ENCODE measurements at places on chromosomes 3 and 15.

- no peak for DNase-seq
These were observed 17.9 kb downstream of the DNAH1 start for GRCh38 chr3:52333869-52334557.

- no peak for DNase-seq
These were observed 80.5 kb upstream of the SETMAR start for GRCh38 chr3:4222574-4223175.

- no peak for DNase-seq
These were observed 491.6 kb upstream of the NECTIN3 start for GRCh38 chr3:110579840-110580550.

DNA sequence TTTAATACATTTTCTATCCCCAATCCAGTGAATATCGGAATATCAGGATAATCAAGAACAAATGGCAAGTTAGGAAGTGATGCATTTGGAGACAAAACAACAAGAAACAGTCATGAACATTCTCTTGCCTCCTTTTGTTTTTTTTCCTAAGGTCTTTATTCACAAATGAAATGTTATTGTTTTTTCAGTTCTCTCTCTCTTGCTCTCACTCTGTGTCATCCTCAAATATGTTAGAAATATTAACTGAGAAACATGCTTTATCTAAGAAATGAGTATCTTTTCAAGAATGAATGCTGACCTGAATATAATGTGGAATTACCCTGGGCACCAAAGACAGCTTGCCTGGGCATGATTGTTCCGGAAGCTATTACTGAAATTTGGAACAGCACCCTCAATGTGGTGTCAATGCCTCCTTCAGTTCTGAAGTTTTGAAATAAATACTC, 51.3 kb downstream of the RBMS3 start:
- no peak for DNase-seq

- no peak for DNase-seq
These were observed 167.9 kb downstream of the GREM1 start for GRCh38 chr15:32885713-32886112.

DNA sequence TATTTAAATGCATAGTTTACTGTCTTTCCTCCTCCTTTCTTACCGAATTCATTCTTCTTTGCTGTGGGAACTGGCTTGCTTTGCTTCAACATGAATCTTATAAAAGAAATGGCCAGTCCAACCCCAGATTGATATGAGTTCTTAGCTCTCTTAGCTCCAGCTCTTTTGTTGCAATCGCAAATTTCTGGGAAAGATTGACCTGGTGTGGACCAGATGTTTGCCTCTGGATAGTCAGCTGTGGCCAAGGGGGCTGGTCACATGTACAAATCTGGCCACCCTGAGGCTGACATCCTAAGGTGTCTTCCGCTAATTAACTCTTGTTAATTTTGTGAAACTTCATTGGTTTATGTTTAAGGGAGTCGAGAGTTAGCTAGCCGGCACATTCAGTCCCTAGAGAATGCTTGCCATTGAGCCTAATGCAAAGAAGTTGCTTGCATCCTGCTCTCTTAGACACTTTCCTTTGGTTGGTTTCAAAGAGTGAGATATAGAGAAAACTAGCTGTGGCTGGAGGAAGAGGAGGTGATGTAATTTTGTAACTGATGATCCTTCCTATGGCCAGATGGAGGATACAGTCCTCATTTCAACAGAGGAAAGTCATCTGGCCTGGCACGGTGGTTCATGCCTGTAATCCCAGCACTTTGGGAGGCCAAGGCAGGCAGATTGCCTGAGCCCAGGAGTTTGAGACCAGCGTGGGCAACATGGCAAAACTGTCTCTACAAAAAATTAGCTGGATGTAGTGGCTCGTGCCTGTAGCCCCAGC, 162.4 kb downstream of the ADAMTSL3 start:
- DNase-seq = no peak

DNA sequence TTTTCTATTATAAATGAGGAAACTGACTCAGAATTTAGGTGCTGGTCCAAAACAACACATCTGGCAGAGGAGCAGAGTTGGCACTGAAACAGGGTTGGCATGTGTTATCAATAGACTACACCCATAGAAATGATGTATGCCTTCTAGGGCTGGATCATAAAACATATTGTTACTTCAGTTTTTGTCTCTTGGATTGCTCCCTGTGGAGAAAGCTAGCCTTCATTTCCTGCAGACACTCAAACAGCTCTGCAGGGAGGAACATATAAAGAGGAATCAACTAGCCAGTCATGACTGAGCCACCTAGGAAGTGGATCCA, 507 bp upstream of the MRPL3 start:
- DNase-seq = no peak

GRCh38 chr3:173037840-173038483, 103.1 kb downstream of the SPATA16 start:
- DNase-seq = no peak

DNA sequence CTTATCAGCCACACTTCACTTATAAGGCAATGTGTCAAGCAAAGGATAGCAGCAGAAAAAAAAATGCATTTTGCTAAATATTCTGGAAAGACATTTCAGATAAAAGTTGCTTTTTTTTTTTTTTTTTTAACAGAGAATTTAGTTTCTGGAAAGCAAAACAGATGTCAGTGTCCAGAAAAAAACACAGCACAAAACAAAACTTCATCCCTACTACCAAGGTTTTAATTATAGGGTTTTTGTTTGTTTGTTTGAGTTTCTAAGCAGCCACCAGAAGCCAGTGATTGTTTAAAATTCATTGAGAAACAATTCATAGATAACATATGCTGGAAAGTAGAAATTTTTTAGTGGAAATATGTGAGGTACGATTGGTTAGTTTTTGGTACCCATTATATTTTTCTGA, 1202.7 kb downstream of the OTOL1 start:
- DNase-seq = no peak

DNA sequence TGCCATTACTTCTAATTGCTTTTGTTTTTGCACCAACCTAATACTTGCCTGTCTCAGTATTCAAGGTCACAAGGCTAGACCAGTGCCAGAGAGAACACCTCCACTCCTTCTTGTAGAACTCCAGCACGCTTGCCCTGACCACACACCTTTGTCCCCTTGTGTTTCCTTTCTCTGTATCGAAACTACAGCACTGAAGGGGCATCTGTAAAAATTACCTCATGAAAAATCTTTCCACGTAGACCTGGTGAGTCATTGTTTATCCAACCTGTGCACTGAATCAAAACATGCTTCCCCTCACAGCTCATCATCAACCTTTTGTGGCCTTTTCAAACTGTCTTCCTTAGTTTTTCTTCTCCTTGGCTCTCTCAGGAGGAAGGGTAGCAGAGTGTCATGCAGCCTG, 259.5 kb downstream of the THRB start:
- DNase-seq = no peak

DNA sequence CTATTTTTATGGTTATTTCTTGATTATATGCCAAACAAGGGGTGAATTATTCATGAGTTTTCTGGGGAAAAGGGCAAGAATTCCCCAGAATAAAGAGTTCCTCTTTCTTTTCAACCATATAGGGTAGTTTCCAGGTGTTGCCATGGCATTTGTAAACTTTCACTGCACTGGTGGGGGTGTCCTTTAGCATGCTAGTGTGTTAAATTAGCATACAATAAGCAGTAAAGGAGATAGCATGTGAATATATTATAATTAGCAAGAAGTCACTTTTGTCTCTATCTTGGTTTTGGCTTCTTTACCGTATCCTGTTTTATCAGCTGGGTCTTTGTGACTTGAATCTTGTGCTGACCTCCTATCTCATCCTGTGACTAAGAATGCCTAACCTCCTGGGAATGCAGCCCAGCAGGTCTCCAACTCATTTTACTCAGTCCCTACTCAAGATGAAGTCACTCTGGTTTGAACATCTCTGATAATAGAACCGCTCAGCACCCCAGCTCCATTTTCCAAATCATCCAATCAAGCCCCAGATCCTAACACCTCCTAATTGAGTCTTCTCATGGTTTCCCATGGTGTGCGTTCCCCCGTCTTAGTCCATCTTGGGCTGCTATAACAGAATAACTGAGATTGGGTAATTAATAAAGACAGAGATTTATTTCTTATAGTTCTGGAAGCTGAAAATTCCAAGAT, 3.4 kb upstream of the SELENOT start:
- no peak for DNase-seq

- DNase-seq = no peak
These were observed 97.5 kb downstream of the HERC1 start for GRCh38 chr15:63736287-63736686.

GRCh38 chr3:180183346-180183745, 146.6 kb upstream of the PEX5L start:
- DNase-seq = no peak

GRCh38 chr3:143442814-143443447, 323.4 kb downstream of the CHST2 start:
- no peak for DNase-seq

GRCh38 chr3:139674571-139675260, 3.1 kb downstream of the NMNAT3 start:
- DNase-seq = no peak

- DNase-seq = no peak
These were observed 48.9 kb downstream of the XXYLT1 start for GRCh38 chr3:195221876-195222617.

GRCh38 chr3:138180375-138181029, 5.8 kb upstream of the DBR1 start:
- DNase-seq = no peak

GRCh38 chr3:104132566-104133403, 1233.9 kb upstream of the ALCAM start:
- no peak for DNase-seq

DNA sequence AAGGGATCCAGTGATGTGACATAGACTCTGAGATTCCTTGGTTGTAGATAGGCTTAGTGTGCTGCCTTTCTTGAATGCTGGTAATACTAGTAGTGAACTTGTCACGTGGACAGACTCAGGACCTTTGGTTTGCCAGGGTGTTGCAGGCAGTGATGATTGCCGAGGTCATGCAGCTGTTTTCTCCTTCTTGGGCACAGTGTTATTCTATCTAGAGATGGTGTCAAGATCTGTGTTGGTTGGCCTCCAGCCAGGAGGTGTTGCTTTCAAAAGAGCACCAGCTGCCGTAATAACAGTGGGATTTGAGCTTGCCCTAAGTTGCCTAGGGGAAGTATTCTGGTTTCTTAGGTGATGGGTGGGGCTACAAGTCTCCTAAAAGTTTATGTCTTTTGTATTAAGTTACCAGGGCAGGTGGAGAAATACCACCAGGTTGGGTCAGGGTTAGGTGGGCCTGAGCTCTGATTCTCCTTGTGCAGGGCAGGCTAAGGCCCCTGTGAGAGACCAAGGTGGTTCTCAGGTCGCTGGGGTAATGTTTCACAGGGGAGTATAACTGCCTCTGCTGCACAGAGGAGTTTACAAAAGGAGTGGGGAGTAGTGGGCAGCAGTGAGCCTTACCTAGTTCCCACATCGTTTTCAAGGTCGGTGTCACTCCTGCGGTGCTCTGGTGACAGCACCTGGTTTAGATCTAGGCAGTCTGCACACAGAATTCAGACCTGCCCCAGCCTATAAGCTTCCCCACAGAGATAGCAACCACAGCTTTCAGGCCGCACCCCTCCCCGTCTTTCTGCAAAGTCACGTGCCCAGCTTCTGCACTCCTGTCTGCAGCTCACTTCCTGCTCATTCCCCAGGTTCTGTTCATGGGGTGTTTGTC, 350.3 kb downstream of the DOCK3 start:
- DNase-seq = no peak

GRCh38 chr15:35000511-35000910, 12.4 kb upstream of the ZNF770 start:
- no peak for DNase-seq

DNA sequence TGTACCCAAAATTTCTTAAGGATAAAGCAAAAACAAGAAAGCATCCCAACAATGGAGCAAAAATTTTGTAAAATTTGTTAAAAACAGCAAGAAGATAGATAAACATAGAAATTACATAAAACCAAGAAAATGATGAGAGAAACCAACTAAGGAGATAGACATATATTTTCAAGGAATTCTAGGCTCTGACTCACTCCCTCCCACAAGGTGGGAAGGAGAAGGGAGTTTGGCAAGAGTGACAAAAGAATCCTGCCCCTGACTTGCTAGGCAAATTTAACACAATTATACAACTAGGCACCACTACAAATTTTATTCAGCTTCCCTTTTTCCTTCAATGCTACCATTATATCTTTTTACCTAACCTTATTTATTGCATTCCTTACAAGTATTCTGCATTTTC, 70.9 kb downstream of the MYO9A start:
- no peak for DNase-seq

Measured in neural crest cell (in vitro differentiated cells).